ENCODE measurements at places on chromosomes 16 and 17. TPM values are rescaled to one million over a fixed set of nuclear protein-coding genes. Genes with fewer than 3 reads are reported as not detected.

DNA sequence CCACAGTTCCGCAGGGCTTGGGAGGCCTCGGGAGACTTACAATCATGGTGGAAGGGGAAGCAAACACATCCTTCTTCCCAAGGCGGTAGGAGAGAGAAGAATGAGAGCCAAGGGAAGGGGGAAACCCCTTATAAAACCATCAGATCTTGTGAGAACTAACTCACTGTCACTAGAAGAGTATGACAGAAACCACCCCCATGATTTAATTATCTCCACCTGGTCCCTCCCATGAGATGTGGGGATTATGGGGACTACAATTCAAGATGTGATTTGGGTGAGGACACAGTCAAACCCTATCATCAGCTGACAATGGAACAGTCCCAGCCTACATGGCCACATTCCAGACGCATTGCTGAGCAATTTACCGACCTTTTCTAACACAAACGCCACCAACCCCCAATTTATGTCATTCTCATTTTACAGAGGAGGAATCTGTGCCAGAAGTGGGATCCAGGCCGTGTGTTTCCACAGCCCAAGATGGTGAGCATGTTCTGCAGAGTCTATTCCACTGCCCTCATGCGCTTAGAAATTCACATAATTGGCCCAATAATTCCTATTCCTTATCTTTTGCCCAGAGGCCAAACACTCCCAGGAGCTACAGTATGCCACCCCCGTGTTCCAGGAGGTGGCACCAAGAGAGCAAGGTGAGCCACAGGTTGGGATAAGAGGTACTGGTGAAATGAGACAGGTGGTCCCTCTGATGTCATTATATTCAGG lies 17.3 kb downstream of the MILR1 start:
- no peak for DNase-seq
- no peak overlapping the region for H3K27ac ChIP-seq
- no peaks in the 10 kb centered on the region for H3K4me1 ChIP-seq
- no peaks in the 10 kb centered on the region for H3K36me3 ChIP-seq

- no peaks in the 10 kb centered on the region for H3K36me3 ChIP-seq
- no peak overlapping the region for H3K4me3 ChIP-seq
- no peaks in the 10 kb centered on the region for H3K4me1 ChIP-seq
- no peak overlapping the region for H3K27ac ChIP-seq
- no peak for DNase-seq
Measured at GRCh38 chr16:83206426-83206825, 579.7 kb downstream of the CDH13 start.

DNA sequence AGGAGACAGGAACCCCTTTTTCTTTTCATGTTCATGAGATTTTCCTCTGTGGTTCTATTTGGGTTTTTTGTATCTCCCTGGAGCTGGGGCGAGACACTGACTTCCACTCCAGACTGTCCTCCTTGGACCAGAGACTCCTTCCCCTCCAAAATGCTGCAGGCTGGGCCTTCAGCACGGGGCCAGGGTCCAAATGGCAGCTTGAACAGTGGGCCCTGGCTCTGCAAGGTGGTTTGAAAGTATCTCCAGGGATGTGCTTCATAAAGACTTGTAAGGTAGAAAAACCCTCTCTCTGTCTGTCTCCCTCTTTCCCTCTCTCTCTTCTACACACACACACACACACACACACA lies 236.1 kb downstream of the ZNF423 start:
- no peak for DNase-seq
- H3K4me1 ChIP-seq: no peaks in the 10 kb centered on the region
- H3K36me3 ChIP-seq: no peaks in the 10 kb centered on the region
- H3K27me3 ChIP-seq: no peaks in the 10 kb centered on the region

- H3K4me1 ChIP-seq: no peaks in the 10 kb centered on the region
- H3K27ac ChIP-seq: no peak overlapping the region
- H3K36me3 ChIP-seq: no peaks in the 10 kb centered on the region
- no peaks in the 10 kb centered on the region for H3K27me3 ChIP-seq
- DNase-seq: peak; percentile 41
Measured at GRCh38 chr16:83701494-83701893, 106.3 kb upstream of the HSBP1 start.

GRCh38 chr17:73550556-73550955 lies 93.7 kb downstream of the SDK2 start:
- H3K4me3 ChIP-seq: no peak overlapping the region
- no peak overlapping the region for H3K27ac ChIP-seq
- H3K4me1 ChIP-seq: no peaks in the 10 kb centered on the region
- no peak for DNase-seq

GRCh38 chr16:81873843-81874752 lies 95.0 kb downstream of the PLCG2 start:
- peak; percentile 58 for DNase-seq
- no peak overlapping the region for H3K27ac ChIP-seq
- H3K27me3 ChIP-seq: no peaks in the 10 kb centered on the region
- no peak overlapping the region for H3K4me3 ChIP-seq

DNA sequence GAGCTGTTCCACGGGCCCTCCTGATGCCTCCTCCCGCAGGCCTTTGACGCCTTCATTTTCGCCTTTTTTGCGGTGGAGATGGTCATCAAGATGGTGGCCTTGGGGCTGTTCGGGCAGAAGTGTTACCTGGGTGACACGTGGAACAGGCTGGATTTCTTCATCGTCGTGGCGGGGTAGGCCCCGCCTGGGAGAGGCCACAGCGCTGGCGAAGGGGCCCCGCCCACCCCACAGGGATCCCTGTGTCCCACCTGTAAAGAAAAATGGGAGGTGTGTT lies 29.7 kb downstream of the TPSG1 start:
- DNase-seq: no peak
- H3K4me3 ChIP-seq: no peak overlapping the region
- no peaks in the 10 kb centered on the region for H3K4me1 ChIP-seq

DNA sequence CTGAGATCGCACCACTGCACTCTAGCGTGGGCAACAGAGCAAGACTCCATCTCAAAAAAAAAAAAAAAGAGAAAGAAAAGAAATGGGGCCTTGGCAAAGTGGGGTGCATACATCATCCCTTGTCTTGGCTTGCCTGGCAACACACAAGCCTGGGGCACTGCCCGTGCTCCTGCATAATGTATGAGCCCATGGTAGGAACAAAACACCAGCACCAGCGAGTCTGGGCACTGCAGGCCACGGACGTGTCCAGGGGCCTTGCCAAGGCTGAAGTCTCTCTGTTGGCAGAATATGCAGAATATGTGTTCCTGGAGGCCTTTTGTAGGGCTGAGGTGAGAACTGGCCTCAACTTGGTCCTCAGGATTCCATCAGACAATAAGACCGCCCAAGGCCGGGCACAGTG lies 15.7 kb upstream of the ALDOA start:
- no peaks in the 10 kb centered on the region for H3K36me3 ChIP-seq
- no peak for DNase-seq
- no peak overlapping the region for H3K4me3 ChIP-seq
- H3K4me1 ChIP-seq: peaks cover 6% of the 10 kb centered on the region

DNA sequence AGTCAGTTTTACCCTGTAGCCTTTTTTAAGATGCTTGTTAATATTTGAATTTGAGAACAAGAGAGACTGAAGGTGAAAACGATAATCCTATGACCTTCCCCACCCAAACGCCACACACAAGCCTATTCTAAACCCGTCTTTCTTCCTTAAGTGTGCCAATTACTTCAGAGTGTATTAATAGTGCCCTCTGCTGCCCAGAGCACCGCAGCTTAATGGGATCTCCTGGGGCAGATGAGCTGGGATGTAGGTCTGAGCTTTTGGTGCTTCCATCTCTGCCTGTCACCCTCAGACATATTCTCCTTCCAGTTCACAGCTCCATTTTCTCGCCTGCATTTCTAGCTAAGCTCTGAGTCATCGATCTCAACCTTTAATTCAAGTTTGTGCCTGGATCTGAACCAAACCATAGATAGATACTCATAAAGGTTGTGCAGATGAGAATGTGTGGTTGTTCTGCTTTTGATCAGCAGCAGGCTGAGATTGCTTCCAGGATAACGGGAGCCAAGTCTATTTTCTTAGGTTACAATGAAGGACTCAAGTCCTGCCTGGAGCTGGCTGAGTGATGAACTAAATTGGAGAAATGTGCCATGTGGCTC lies 46.4 kb upstream of the CDH13 start:
- no peaks in the 10 kb centered on the region for H3K4me1 ChIP-seq
- no peaks in the 10 kb centered on the region for H3K36me3 ChIP-seq
- peaks cover 17% of the 10 kb centered on the region for H3K27me3 ChIP-seq
- DNase-seq: peak; percentile 10
- H3K27ac ChIP-seq: no peak overlapping the region

DNA sequence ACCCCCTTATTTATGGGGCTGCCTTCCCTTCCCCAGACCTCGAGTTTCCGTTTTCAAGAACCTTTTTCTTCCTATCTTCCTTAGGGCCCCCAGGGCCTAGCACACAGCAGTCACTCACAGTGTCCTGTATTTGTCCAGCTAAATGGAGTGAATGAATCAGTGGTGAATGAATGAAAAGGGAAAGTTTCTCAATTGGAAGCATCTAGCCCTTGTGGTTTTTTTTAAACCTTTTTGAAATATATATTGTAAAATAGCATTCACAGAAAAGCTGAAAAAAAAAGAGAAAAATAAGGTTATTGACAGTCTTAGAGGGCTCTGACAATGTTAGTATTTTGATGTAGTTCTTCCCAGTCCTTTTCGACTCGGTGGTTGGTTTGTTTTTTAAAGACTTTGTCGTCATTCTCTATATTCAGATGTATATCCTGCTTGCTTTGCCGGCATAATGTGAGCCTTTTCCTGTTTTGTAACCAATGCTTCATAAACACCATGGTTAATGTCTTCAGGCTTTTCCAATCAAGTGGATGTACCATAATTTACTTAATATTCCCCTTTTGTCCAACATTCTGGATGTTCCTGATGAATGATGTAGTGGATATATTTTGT lies 45.3 kb downstream of the RAI1 start:
- 0 out of 2 replicates have a peak overlapping the region, but pooled peaks have one; percentile 2 for H3K27ac ChIP-seq
- 0 out of 2 replicates have a peak, but pooled peaks cover 5% of the 10 kb centered on the region for H3K36me3 ChIP-seq
- no peak overlapping the region for H3K4me3 ChIP-seq
- H3K4me1 ChIP-seq: peaks cover 23% of the 10 kb centered on the region
- H3K27me3 ChIP-seq: no peaks in the 10 kb centered on the region

DNA sequence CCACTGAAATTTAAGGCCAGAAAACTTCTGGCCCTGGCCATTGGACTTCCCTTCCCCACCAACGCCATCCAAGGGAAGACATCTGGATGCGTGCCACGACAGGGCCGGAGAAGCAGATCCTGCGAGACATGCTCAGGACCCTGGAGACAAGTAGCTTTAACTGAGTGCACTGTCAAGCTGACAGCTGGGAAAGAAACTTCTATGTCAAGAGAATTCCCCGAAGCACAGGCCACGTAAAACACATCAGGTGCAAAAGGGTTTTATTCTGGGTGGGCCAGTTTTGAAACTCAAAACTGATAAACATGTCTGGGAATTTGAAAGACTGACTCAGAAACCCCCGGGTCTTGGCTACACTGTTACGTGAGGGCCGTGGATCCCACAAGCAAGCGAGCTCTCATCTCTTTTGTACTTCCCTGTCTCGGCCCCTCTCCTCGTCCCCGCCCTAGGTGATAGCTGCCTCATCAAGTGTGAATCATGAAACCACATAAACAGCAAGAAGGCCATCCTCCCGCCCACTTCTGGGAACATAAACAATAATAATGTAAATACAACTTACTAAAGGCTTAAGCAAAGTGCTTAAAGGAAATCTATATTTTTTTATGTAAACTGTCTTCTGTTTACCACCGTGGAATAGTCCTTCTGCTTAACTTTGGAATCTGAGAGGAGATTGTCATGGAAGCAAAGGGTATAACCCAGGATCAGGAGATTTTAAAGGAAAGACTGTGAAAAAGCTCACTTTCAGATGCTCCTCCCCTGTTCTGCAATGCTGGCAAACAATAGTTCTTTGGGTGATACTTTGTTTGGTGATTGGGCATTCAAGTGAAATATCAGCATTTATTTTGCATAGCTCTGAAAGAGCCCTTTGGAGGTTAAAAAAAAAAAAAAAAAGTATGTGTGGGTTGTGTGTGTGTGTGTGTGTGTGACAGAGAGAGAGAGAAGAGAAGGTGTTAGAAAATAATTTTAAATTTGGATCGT lies 406.0 kb upstream of the MAF start:
- no peaks in the 10 kb centered on the region for H3K4me1 ChIP-seq
- no peak overlapping the region for H3K4me3 ChIP-seq
- no peak for DNase-seq
- no peak overlapping the region for H3K27ac ChIP-seq
- H3K27me3 ChIP-seq: no peaks in the 10 kb centered on the region

DNA sequence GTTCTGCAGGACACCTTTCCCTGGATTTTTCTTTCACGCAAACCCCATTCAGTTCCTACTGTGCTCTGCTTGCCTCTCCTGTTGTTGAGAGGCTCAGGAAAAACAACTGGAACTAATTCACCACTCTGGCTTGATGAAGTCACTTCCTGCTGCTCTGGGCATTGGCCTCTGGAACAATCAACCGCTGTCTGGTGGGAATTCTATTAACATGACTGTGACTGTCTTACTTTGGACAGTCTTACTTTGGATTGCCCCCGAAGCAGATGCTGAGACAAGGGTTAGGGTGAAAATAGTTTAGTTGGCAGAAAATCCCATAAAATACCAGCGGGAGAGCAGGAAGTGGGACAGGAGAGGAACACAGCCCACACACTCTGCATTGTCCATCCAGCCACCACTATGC lies 90.0 kb upstream of the HSBP1 start:
- no peaks in the 10 kb centered on the region for H3K4me1 ChIP-seq
- H3K4me3 ChIP-seq: no peak overlapping the region
- H3K27ac ChIP-seq: no peak overlapping the region
- DNase-seq: no peak

- no peaks in the 10 kb centered on the region for H3K27me3 ChIP-seq
- DNase-seq: no peak
- no peak overlapping the region for H3K4me3 ChIP-seq
- no peaks in the 10 kb centered on the region for H3K4me1 ChIP-seq
Measured at GRCh38 chr16:7408700-7409365, 76.2 kb downstream of the RBFOX1 start.

DNA sequence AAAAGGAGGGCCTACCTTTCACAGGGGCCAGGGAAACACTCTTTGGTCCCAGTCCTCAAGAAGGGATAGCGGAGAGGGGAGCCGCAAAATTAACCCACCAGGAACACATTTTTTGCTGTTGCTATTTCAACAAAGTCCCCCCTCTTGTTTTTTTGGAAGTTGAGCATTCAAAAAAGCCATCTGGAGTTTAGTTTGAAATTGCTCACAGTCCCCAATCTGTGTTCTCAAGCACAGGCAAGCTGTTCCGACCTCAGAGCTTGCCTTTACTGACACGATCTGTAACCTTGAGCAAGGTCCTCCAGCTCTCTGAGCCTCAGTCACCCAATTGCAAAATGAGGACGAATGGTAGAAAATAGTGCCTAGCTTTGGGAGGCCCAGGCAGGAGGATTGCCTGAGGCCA lies 131.1 kb downstream of the ZNF423 start:
- peaks cover 13% of the 10 kb centered on the region for H3K27me3 ChIP-seq
- no peaks in the 10 kb centered on the region for H3K4me1 ChIP-seq
- no peak overlapping the region for H3K4me3 ChIP-seq
- H3K27ac ChIP-seq: no peak overlapping the region

GRCh38 chr17:59331929-59332748 lies 684 bp downstream of the YPEL2 start:
- peaks cover 21% of the 10 kb centered on the region for H3K4me1 ChIP-seq
- no peak for DNase-seq
- peak overlapping the region; percentile 82 for H3K4me3 ChIP-seq
- H3K27ac ChIP-seq: no peak overlapping the region

TMEM220 gene
- 0.98 TPM for total RNA-seq

TP53TG3D gene
- not detected for total RNA-seq

Measured in PC-3 (cell line).